HCEC 1CT (cell line): ENCODE measurements at places on chromosomes 3 and 15.
A peak's percentile ranks its signal among the peaks of the same experiment; 100 is the strongest.

DNA sequence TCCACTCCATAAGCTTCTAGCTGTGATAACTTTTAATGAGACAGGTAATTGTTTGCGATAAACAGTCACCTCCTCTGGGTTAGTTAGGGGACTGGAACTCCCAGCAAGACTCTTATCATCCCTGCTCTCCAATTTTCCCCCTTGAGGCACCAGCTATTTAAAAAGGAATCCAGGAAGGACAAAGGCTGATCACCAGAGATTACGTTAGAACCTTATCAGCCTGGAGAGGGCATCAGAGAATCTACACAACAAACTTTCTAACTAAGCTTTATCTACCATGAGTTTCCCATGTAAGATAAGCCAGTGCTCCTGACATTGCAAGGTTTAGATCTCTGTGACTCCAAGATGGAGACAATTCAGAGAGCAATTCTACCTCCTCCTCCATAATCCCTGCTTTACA lies 31.3 kb downstream of the GPR176 start:
- DNase-seq: no peak

DNA sequence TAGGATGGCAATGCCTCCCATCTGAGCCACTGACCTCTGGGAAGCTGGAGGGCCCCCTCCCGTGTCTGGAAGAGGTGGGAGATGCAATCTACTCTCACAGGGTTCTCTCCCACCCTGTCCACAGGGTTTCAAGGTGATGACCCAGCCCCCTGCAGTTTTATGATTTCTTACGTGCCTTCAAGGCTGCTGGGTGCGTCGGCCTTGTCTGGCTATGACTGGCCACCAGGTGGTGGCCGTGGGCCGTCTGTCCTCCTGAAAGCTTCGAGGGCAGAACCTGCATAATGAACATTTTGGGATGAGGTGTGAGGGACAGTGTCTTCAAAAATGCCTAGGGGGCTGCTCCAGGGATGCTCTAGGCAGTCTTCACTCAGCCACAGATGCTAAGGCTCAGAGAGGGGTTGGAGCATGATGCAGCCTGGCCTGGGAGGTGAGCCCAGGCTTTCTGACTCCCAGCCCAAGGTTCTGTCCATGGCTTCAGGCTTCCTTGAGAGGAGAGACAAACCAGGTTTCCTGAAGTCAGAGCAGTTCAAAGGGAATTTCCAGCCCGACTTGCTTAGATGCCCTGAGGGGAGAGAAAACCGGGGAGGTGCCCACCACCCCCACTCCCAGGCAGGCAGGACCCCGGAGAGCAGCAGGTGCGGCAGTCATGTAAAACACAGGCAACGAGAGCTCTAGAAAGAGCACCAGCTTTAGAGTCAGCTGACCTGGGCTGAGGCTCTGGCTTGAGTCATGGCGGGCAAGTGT lies 18.7 kb downstream of the ISG20 start:
- peak; percentile 43 for DNase-seq

- peak; percentile 22 for DNase-seq
Measured at GRCh38 chr15:43215961-43216360, 4.9 kb downstream of the EPB42 start.

DNA sequence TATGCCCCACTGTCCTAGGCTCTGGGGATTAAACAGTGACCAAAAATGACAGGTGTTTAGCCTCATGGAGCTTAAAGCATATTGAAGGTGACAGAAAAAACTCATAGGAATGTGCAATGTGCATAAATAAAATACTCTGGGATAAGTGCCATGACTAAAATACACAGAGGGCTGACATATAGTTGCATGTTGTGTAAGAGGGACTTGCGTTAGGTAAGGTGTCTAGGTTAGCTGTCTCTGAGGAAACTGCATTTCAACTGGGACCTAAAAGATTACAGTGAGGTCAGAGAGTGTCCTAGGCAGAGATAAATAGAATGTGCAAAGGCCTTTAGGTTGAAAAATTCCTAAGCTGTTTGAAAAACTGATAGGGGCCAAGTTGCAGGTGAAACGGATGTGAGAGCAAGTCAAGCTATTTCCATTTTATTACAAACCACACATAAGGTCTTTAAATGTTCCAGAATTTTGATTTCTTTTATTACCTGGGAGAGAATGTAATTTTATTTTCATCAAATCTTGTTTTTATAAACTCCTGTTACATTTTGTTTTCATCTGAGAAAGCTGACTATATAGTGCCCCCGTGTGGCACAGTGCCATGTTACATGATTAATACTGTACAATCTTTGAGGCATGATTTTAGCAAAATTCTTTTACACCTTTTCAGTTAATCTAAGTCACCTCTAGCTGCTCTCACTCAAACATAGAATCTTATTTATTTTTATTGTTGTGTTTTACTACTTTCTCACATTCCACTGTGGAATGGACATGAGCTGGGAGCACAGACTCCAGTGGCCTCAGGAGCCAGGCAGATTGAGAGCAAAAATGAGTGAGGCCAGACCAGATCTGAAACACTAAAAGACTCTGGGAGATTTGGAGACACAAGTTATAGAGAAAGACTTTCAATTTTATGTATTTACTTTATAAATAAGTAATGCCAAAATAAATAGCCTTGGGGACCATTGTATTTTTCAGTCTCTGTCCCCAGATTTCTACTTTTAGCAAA lies 259.6 kb upstream of the ZNF717 start:
- DNase-seq: peak; percentile 53

GRCh38 chr3:146195030-146195429 lies 34.0 kb upstream of the PLOD2 start:
- no peak for DNase-seq

DNA sequence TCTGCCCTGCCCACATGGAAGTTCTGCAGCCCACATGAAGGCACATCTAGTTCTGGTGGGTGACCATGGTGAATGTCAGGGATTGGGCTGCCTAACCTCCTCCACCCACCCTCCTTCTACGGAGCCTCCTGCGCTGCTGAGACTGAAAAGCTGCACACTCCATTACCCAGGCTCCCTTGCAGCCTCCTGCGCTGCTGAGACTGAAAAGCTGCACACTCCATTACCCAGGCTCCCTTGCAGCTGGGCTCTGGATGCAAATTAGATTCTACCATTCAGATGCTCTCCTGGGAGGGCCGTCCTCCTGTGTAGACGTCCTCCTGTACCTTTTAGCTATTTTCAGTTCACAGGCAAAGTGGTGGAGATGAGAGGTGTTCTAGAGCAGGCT lies 32.1 kb downstream of the POMGNT2 start:
- no peak for DNase-seq

- DNase-seq: no peak
Measured at GRCh38 chr15:35383506-35383905, 162.5 kb downstream of the DPH6 start.

- DNase-seq: no peak
Measured at GRCh38 chr3:124772081-124772831, 42.0 kb downstream of the UMPS start.

DNA sequence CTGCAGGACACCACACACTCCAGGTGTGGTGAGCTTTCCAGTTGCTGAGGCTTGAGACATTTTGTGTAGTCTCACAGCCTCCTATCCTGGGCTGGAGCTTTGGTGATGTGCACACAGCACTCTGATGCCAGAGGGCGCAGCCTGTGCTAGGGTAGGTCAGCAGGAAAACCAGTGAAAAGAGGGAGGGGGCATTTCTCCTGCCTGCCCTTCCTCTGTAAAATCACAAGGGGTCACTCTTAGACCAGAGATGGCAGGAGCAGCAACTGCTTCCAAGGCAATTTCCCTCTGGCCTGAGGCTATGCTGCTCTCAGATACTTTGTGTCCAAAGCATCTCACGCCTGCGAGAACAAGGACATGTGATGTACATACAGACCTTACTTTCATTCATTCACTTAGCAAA lies 16.5 kb upstream of the MUSTN1 start:
- peak; percentile 32 for DNase-seq

DNA sequence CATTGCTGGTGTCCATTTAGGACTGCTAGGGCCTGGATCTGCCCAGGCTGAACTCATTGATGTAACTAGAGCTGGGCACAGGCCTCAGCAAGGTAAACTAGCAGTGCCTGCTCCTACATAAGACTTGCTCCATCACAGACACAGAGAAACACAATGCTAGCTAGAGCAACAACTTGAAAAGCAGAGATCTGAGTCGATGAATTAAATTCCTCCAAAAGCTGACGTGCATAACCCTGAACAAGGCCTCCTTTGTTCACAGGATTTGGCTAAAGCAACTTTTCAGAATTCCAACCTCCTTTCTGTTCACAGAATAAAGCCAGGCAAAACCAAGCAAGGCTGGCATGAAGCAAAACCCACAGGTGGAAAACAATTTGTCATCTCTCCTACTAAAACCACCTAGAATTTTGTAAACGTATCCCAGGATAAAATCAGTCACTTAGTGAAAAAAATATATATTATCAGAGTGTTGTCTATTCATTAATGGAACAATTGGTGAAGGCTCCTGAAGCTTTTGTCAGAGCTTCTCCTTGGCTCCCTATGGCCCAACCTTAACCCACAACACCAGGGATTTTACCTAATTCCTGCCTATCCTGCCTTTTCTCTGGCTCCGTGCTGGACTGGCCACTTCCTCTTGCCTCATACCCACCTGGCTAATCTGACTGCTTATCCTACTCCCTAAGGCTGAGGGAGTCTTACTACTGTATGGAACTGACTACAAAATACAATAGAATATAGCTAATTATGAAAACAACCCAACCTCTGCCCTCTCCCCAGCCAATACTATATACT lies 39.9 kb downstream of the PLCH1 start:
- DNase-seq: no peak

DNA sequence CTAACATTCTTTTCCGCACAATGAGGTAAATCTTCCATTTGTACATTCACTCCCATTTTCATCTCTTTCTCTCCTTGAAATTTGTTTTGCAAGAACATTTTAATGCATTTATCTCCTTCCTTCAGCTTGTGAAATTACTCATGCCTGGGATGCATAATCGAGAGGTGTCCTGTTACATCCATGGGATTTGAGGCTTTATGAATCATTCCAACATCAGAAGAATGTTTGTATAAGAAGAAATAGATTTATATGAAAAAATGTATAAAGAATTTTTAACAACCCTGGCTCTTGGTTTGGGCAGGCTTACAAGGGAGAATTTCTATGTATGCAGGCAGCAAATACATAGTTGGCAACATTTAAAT lies 93.2 kb upstream of the MBNL1 start:
- peak; percentile 95 for DNase-seq

DNA sequence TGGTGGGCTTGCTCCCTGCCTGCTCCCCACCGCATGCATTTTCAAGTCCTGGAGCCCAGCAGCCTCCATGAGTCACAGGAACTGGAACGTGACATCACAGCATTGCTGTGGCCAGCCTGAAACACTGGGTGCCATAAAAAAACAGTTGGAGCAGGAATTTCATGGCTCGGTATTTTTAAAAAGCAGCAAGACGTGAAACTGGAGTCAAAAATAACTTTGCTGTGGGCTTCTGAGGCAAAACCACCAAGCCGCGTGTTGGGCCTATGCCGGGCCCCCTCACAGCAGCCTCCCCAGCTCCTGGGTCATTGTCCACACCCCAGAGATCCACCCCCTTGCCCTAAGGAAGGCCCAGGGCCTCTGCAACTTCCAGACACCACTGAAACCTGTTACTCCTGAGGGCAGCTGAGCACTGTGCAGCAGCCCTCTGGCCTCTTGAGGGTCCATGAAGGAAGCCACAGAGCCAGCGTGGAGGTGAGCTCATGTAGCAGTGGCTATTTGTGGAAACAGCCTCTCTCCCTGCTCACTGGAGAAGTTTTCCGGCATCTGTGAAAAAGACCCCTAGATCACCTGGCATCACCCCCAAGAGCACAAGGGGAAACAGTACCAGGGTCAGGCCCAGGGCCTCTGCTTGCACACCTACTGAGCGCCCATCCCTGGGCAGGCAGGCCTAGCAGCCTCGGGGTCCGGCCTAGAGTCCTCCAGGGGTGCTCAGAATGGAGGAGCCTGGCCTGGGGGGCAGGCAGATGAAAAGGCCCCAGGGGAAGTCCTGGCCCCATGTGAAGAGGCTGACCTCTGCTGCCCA lies 34.0 kb upstream of the DUSP7 start:
- peak; percentile 83 for DNase-seq

DNA sequence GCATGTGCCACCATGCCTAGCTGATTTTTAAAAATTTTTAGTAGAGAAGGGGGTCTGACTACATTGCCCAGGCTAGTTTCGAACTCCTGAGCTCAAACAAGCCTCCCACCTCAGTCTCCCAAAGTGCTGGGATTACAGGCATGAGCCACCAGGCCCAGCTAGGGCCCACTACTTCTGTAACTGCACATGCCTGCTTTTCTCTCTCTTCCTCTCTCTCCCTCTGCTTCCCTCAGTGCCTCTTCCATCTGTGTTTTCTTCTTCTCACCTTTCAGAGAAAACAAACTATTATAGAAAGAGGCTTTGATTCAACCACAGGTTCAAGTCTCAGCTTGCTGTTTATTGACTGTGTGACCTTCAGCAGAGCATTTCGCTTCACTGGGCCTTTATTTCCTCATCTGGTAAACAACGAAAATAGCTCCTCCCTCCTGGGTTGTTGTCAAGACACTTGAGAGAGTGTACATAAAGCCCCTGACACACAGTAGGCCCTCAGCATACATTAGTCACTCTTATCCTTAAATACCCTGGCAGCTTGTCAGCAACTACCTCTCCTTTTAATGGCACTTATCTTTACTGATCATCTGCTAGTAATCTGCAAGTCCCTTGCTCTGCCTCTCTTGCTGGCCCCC lies 10.2 kb downstream of the TADA3 start:
- no peak for DNase-seq

DNA sequence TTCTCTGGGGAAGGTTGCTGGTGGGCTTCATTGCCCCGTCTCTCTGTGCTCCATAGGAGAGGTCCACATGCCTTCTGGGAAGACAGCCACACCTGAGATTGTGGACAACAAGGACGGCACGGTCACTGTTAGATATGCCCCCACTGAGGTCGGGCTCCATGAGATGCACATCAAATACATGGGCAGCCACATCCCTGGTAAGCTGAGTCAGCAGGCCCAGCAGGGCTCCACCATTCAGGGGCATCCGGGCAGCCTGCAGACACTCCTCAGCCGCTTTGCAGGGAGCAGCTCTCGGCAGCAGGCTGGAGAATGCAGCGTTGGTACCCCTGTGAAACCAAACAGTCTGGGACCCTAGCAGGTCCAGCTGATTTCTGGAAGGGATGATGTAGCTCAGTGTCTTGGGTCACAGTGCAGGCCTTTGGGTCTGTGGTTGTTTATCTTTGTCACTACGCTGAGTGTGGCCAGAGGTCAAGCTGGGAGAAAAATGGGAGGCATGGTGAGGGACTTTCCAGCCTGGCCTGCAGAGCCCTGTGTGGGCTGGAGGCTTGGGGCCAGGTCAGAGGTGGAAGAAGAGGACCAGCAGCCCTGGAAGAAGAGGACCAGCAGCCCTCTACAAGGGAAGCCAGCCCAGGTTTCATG lies 67.2 kb downstream of the DNASE1L3 start:
- no peak for DNase-seq

- no peak for DNase-seq
Measured at GRCh38 chr3:59788801-59789200, 739.0 kb upstream of the CFAP20DC start.

DNA sequence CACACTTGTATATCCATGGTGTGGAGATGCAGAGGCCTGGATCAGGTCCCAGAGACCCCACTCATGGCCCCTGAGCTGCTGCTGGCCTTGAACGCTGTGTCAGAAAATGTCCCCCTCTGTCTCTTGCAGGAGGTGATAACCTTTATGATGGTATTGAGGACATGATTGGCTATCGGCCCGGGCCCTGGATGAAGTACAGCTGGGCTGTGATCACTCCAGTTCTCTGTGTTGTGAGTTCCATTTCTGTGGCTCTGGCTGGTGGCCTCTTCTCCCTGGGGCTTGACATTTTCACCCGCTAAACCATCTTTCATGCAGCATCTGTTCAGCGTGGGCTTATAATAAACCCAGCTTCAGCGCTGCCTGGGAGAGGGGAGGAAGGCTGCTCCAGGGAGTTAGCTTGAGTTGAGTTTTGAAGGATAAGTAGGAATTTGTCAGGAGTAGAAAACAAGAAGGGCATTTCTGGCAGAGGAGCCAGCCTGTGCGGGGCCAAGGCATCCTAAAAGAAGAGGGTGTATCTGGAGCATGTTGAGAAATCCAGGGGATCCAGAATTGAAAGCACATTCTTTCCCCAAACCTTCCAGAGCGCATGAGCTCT lies 61.1 kb downstream of the GRIP2 start:
- DNase-seq: no peak
